ENCODE measurements at places on chromosomes 2 and 18. TPM values are rescaled to one million over a fixed set of nuclear protein-coding genes. Genes with fewer than 3 reads are reported as not detected.
A peak's percentile ranks its signal among the peaks of the same experiment; 100 is the strongest.

DNA sequence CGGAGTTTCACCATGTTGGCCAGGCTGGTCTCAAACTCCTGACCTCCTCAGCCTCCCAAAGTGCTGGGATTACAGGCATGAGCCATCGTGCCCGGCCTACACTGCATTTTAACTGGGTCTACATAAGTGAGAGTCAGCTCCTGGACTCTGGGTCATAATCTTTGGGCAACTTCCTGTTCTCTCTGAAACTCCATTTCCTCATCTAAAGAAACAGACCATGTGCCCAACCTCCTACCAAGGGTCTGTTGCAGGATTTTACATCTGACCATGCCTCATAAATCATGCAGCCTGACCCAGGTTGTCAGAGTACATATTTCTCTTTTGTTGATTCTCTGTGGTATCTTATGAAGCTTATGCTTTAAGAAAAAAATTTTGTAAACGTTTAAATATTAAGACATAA is 280.4 kb downstream of the ALPK2 start:
- no peak for DNase-seq

GRCh38 chr18:79819968-79820351 is 22.2 kb downstream of the KCNG2 start:
- DNase-seq, result no peak

GRCh38 chr2:189157456-189157855 is 22.1 kb downstream of the COL5A2 start:
- no peak for DNase-seq

- no peak for DNase-seq
Measured at GRCh38 chr18:74635224-74635975, 37.7 kb downstream of the ZNF407 start.

DNA sequence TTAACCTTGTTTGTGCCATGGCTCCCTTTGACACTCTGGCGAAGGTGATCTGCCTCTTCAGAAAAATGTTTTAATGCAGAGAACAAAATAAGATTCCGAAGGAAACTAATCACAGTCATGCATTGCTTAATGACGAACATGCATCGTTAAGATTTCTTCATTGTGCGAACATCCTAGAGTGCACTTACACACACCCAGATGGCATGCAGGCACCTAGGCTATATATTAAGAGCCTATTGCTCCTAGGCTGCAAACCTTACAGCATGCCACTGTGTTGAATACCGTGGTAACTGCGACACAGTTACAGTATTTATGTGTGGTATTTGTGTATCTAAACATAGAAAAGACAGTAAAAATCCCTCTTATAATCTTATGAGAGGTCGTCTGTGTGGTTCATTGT is 8.3 kb downstream of the ASAP2 start:
- DNase-seq, result no peak

GRCh38 chr2:84052913-84053312 is 406.2 kb downstream of the SUCLG1 start:
- DNase-seq, result no peak

- no peak for DNase-seq
Measured at GRCh38 chr2:180063494-180064092, 56.5 kb upstream of the CWC22 start.

- peak; percentile 22 for DNase-seq
Measured at GRCh38 chr2:20224716-20225293, at the start of gene SDC1. Gene SDC1 (minus strand): TSS chr2:20225130. CDS start chr2:20224867, 263 bp downstream.

UPP2 gene
- total RNA-seq, result not detected
